ENCODE measurements at places on chromosomes 1 and 21.

DNA sequence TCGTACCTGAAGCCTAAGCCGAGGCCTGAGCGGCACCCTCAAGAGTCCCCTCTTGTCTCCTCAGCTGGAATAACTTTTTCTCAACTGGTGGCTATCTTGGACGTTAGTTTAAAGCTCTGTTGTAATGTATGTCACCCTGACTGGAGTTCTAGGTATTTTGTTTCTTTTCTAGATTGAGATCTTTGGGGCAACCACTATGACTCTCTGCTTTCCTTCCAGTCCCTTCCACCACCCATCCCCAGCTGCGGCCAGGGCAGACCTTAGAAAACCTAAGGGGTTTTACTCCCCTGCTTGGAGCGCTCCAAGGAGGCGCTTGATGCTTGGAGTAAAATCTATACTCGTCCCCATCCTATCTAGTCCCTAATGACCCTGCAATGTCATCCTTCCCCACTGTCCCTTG lies 74.6 kb upstream of the MRPS6 start:
- no peak for DNase-seq

GRCh38 chr1:2980849-2981248 lies 40.4 kb upstream of the ACTRT2 start:
- DNase-seq, result no peak

GRCh38 chr1:42658877-42659337 lies 684 bp downstream of the PPIH start:
- DNase-seq, result no peak

DNA sequence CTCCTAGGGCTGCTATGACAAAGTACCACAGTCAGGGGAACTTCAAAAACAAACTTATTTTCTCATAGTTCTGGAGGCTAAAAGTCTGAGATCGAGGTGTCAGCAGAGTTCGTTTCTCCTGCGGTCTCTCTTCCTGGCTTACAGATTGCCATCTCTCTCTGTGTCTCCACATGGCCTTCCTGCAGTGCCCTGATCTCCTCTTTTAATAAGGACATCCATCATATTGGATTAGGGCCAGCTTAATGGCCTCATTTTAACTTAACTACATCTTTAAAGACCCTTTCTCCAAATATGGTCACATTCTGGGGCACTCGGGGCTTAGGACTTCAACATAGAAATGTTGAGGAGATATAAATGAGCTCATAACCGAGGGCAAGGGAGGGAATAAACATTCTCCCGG lies 12.2 kb downstream of the C1orf74 start:
- no peak for DNase-seq

DNA sequence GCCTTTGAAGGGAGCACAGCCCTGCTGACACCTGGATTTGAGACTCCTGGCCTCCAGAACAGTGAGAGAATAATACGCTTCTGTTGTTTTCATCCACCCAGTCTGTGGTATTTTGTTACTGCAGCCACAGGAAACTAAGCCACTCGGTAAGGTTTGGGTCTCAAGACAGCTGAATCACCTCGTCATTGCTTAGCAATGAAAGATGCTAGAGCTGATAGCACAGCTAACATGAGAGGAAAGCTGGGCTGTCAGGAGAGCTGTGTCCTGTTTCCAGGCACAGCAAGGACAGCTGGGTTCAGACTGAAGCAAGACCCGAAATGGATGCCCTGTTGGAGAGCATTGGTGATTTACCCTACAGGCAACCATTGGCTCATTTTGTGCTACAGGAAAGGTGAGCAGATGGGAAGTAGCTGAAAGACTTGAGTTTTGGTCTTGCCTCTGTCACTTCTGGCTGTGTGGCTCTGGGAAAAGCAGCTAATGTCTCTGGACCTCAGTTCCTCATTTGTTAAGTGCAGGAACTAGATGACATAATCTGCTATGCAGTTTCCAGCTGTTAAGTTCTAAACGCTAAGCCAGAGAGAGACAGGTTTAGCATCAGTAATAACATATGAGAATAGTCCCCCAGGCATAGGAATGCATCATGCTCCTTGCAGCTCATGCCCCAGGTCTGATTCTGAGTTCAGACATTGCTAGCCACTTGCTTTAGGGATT lies 58.0 kb downstream of the CLIC6 start:
- no peak for DNase-seq

DNA sequence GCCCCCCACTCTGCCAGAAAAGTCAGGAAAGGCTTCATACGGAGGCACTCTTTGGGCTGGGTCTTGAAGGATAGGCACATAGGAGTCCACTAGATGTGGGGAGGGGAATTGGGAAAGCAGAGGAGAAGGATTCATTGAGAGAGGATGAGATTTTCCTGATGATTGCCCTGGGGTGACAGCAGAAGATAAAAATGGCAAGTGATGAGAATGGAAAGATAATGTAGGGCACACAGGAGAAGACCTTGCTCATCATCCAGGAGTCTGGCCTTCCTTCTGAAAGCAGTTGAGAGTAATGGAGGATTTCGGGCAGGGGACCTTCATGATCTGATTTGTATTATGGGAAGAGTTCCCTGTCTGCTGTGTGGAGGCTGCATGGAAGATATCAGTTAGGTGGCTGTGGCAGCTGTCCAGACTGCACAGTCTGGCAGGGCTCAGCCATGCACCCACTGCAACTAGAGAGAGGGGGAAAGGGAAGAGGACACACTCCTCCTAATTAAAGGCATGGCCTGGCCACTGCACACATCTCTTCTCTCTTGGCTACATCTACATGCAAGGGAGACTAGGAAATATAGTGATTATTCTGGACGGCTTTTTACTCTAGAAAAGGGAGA lies 9.6 kb upstream of the FABP3 start:
- DNase-seq, result no peak

GRCh38 chr1:147172168-147173016 lies at the start of gene PRKAB2:
PRKAB2 (minus strand) TSS chr1:147172470; CDS start chr1:147172144, 326 bp downstream.
- DNase-seq, result peak; percentile 91

DNA sequence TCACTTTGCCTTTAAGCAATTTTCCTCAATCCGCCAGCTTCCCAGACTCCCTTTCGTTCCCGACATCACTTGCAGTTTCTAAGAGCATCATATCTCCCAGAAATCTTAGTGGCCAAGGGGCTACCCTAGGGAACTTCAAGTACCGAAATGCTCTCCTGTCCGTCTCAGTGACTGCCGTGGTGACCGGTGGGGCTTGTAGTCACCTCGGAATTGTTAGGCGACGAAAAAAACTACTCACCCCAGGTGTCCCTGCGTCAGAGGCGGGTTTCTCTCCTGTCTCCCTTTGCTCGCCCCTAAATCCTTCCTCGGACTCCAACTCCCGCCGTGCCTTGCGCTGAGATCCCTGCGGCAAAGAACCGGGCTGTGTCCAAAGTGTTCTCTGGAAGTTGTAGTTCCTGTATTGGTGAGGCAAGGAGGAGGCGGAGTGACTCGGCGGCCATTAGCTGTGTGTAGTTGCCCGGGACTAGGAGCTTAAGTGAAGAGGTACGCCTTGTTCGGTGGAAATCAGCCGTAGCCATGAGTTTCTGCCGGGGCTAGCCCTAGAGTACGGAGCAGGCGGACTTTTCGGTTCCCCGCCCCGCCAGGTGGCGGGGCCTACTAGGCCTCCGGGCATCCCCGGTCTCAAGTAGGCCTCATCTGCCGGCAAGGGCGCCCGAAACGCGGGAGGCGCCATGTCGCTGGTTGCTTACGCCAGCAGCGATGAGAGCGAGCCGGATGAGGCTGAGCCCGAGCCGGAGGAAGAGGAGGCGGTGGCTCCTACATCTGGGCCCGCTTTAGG lies at the start of gene PRCC:
Gene PRCC, plus strand, starts transcription at position 435 of the 778 bp plus-strand sequence. Its CDS starts 237 bp downstream, at position 672.
- DNase-seq, result peak; percentile 92

DNA sequence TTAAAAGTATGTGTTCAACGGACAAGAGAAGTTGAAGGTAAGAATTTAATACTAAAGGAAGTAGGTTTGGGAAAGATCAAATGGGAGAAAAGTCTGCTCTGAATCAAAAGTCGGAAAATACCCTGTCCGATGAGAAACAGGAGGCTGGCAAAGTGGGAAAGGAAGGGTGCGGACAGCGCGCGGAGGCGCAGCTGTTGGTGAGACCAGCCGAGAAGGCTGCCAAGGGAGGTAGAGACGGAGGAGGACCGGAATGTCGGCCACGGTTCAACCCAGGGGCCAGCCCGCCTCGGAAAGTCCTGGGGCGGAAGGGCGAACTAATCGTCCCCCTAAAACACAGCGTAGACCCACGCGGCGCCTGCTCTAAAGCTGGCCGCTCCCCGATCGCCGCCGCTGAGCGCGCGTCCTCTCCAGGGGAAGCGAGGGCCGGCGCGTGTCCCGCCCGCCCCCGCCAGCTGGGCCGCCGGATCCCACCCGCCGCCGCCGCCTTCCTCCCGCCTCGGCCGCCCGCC lies 639 bp upstream of the SPATA1 start:
- no peak for DNase-seq

DNA sequence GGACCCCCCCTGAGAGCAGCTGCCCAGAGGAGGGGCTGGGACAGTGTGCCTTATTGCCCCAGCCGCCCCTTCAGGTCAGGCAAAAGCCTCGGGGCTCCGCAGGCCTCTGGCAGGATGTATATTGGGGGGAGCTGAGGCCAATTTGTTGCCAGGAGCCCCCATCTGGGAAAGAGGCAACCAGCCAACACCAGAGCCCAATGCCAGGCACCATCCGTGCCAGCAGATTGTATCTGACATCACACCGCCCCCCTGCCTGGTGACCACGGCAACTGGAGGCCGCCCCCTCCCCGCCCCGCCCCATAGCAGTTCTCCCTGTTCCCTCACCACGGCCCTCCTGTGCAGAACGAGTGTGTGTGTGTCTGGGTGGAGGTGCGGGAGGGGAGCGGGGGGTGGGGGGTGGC lies 3.6 kb upstream of the PLEKHG5 start:
- DNase-seq, result no peak

DNA sequence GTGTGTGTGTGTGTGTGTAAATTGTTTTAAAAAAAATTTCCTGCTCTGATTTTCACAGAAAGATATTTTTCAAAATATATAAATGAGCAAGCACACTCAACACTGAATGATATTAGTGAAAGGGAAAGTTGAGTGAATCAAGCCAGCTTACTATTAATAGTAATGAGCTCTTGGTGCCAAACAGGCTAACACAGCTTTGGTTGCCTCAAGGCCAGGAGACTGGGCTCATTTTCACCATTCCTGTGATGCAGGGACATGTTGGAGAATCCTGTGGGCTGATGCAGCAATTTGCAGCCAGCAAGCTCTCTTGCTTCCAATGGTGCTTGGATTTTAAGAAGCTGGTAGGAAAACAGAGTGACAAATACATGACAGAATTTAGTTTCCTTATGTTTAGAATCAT lies 30.2 kb downstream of the PLA2G4A start:
- no peak for DNase-seq

DNA sequence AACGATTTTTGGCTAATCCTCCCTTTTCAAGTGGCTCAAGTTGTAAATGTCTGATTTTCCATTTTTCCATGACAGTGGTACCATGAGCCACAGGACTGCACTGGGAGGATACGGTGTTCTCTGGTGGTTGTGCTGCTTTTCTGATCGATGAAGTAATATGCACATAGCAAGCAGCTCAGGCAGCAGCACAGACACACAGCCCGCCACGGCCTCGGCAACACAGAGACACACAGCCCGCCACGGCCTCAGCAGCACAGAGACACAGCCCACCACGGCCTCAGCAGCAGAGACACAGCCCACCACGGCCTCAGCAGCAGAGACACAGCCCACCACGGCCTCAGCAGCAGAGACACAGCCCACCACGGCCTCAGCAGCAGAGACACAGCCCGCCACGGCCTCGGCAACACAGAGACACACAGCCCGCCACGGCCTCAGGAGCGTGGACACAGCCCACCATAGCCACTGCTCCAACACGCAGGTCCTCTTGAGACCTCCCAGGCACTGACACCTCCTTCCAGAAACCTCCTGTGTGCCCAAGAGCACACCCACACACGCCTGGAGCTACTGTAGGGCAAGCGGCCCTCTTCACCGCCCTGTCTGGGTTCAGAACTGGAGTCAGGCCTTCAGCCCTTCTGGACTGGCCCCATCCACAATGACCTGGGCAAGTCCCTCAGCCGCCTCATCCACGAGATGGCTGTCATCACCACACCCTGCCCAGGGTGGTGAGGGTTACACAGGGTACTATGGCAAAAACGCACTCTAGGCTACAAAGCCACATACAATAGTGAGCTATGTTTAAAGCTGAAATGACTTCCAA lies 10.4 kb downstream of the PTTG1IP start:
- no peak for DNase-seq

GRCh38 chr1:211939876-211940468 lies 95.4 kb downstream of the INTS7 start:
- DNase-seq, result peak; percentile 10

DNA sequence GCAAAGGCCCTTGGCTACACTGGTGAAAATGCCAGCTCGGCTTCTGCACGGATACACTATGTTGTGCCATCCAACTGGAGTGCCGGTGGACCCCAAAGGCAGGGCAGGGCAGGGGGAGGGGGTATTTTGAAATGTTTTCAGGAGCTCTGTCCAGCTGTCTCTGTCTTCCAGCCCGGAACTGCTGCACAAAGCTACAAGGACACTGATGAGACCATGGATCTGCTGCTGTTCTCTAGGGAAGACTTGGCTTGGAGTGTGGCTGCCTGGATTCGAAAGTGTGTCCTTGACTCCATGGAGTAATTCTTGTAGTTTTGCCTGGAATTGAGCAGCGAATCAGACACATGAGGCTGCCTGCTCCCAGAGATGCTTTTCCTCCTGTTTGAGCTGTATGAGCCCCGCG lies 42.4 kb downstream of the TTC39A start:
- no peak for DNase-seq

- peak; percentile 16 for DNase-seq
These were observed 15.9 kb upstream of the SRSF4 start for GRCh38 chr1:29197590-29197924.

DNA sequence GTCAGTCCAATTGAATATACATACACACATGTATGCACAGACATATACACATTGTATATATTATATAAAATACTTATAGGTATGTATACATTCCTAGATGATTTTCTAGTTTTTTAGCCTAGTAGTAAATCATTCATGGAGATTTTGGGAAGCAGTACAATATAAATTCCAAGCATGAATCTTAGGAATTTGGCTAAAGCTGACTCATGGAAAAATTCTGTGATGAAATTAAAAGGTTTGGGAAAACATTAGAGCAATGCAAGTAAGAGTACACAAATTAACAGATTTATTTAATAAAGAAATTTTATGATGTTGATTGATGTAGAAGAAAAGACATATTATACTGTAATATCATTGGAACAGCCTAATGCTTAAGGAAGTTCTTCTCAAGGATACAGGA lies 43.7 kb upstream of the PTGFR start:
- no peak for DNase-seq

DNA sequence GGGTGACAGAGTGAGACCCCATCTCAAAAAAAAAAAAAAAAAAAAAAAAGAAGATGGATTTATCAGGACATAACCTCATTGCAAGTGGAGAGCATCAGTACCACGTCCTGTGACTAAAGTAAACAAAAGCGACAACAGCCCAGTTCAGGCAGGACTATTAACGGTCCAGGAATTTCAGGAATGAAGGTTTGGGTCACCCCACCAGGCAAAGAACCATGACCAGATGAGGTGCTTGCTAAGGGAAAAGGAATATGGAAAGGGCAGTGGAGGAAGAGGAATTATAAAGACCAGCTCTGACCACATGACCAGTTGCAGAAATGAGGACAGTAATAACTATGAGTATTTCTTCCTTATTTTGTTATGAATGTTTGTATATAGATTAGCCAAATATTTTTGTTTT lies 35.4 kb upstream of the EIF4G3 start:
- DNase-seq, result no peak

- DNase-seq, result no peak
These were observed 33.2 kb upstream of the FOXD3 start for GRCh38 chr1:63289135-63289534.

All from stimulated activated CD4-positive, alpha-beta T cell treated with anti-CD3 and anti-CD28 coated beads, Interleukin-4, amount 100 ng/mL, for 1 hour (primary cell).